Suppressor macrophage treated with lipopolysaccharide for 1 hour (primary cell): ENCODE measurements at places on chromosomes 11 and 22.

DNA sequence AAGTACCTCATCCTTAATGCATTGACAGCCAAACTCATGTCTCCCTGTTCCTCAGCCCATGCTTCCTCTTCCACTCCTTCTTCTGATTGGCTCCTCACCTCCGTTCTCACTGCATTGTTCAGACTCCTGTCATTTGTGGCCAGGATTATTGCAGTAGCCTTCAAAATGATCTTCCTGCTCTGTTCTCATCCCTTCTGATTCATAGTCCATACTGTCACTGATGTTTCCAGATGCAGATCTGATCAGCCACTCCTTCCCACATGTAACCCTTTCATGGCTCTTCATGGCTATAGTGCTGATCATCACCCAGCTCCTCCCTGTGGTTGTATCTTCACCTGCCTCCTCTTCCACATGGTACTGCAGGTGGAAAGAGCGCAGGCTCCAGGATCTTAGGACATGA is 71.7 kb downstream of the DEPDC5 start:
- no peak for DNase-seq

- peak; percentile 92 for DNase-seq
Measured at GRCh38 chr22:32764330-32765131, 37.0 kb upstream of the TIMP3 start.

DNA sequence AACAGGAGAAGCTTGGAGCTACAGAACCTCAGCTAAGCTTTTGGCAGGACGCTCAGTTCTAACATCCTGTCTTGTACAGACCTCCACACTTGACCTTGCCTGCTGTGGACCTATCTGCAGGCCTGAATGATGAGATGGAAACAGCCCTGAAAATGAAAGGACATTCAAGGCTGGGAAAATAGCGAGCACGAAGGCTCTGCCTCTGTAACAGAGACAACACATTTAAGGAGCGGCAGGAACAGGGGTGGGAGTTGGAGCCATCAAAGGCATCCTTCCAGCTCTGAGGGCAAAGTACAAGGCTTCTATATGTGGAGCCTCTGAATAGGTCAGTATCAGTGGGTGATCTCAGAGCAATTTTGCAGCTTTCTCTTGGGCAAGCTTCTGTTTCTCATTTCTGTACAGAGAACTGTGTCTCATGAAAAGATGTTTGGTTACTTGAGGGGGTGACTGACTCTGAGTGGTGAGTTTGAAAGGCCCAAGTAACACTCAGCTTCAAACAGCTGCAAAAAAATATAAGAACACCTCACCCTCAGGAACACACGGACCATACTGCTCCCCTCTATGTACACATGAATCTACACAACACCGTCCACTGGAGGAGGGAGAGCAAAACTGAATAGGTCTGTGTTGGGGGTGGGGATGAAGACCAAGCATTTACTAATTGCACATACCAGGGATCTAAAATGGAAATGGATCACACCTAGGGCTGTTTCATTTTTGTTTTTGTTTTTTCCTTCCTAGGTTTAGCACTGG is 101.6 kb downstream of the CCDC81 start:
- DNase-seq = no peak

GRCh38 chr11:118017111-118017510 is 30.9 kb downstream of the IL10RA start:
- DNase-seq = no peak

DNA sequence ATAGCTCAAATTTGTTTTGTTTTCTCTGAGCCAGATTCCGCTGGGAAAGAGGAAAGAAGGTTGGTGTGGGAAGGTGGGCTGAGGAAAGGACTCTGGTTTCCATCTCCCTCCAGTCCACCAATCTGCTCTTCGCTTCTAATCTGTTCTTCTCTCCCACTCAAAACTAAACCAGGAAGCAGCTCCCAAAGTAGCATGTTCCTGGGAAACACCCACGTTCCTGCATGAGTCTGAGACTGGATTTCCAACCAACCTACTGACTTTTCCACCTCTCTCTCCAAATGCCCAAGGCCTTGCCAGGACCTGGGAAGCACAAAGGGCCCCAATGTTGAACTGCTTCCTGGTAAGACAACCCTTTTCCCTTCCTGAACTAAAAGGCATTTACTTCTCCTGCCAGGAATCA is 110.2 kb downstream of the WT1 start:
- no peak for DNase-seq

- no peak for DNase-seq
Measured at GRCh38 chr11:92929653-92930052, 39.8 kb upstream of the MTNR1B start.

GRCh38 chr11:112858289-112859023 is 102.8 kb upstream of the NCAM1 start:
- DNase-seq = no peak

- peak; percentile 67 for DNase-seq
Measured at GRCh38 chr22:35631597-35631996, 14.5 kb upstream of the MB start.

GRCh38 chr22:45534339-45535192 is 31.9 kb downstream of the FBLN1 start:
- no peak for DNase-seq

- DNase-seq = peak; percentile 89
Measured at GRCh38 chr11:18243783-18244362, 4.6 kb downstream of the SAA2 start.

- DNase-seq = peak; percentile 65
Measured at GRCh38 chr11:8717876-8718753, 35.5 kb downstream of the RPL27A start.

DNA sequence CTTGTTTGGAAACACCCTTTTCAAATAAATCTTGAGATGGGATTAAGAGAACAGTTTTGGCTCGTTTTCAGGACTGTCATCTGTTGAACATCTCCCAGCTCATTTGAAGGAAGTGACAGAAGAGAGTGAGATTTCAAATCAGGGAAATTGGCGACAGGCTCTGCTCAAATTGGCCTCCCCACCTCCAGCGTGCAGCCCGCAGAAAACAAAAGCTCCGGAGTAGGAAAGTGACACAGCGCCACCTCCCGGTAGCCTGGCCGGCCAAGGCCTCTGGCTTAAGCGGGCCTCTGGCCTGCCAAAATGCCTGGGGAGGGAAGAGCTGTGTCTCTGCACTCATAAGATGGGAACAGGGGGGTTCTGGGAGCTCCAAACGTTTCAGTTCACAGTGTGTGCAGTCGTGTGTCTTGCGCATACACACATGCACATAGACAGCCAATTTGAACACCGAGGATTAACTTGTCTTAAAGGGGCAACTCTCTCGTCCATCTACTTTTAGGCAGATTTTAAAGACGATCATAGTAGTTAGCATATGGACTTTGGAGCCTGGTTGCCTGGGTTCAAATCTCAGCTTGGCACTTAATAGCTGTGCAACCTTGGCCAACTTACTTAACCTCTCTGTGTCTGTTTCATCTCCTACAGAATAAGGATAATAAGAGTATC is 132.7 kb upstream of the RCN1 start:
- DNase-seq = peak; percentile 62

DNA sequence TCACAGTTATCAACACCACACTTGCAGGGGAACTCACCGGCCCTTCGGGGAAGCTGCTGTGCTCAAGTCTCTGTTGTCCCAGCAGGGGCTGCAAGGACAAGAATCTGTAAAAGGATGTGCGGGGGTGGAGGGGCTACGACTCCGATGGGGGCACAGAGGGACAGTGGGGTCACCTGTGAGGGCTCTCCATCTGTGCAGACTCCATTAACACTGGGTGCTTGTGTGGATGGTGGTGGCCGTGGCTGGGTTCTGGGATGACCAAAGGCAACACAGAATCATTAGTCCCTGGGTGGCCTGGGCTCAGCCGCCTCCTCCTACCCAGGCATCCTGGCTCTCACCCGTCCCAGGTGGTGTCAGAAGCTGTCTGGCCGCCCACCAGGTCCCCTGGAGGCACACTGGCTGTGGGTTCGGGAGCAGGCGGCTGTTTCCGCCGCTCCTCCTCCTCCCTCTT is 10.2 kb upstream of the RBM4B start:
- no peak for DNase-seq

- DNase-seq = no peak
Measured at GRCh38 chr11:73795925-73796632, 8.4 kb downstream of the MRPL48 start.

DNA sequence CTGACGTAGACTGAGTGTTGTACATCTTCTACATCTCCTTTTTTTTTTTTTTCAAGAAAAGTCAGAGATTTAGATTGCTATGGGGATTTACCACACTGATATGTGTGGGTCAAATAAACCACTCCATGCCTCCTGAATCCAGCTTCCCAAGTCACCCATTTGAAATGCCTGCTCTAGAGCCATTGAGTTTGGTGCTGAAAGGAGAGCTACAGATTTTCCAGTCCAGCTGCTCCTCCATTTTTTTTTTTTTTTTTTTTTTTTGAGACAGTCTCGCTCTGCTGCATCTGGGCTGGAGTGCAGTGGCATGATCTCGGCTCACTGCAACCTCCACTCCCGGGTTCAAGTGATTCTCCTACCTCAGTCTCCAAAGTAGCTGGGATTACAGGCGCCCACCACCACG is 115.2 kb upstream of the TIMP3 start:
- no peak for DNase-seq

DNA sequence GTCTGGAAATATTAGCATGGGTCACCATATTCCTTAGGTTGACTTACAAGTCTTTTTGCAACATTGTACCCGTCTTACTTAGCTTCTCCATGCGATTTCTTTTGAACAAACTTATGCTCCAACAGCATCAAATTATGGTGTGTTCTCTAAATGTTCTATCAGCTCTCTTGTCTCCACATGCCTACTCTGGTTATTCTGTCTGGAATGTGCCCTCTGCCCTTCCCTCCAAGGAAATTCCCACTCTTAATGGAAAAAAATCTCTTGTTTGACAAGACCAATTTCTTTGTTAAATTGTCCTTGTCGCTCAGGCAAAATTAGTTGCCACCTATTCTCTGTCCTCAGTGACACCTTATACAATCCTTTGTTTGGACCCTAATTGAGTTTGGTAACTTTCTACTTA is 522.8 kb upstream of the LUZP2 start:
- no peak for DNase-seq

GRCh38 chr11:66676282-66676919 is 1.3 kb downstream of the RBM4B start:
- DNase-seq = peak; percentile 21

DNA sequence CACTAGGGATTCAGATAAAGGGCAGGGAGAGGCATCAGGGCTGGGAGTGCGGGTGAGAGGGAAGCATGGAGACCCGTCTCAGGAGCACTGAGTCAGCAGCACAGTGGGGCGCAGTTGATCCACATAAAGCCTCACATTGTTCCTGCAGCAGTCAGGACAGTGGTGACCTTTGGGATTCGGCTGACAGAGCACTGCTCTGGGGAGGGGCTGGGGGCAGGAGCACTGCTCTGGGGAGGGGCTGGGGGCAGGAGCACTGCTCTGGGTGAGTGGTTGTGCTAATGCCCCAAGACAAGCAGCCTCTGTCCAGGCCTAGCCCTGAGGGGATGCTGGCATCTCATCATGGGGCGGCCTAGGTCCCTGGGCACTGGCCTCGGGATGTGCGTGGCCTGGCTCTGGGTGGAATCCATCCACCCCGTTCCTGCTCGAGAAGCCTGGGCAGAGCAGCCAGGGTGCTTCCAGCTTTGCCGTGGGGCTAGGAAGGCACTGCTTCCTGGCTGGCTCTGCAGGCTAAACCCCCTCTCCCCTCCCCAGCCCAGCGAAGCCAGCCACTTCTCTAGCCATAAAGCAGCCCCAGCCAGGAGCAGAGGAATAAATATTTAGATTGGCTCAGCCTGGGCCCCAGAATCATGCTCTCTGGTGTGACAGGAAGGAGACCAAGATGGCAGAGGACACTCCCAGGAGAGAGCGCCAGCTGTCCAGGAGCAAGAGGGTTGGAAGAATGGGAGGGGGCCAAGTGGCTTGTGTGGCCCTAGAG is 7.3 kb downstream of the OAF start:
- DNase-seq = no peak

GRCh38 chr22:37912171-37912570 is 6.1 kb downstream of the MICALL1 start:
- DNase-seq = no peak

GRCh38 chr11:59216641-59217564 is 4.2 kb upstream of the MPEG1 start:
- peak; percentile 87 for DNase-seq

- no peak for DNase-seq
Measured at GRCh38 chr11:132586801-132587200, 945.5 kb downstream of the OPCML start.

DNA sequence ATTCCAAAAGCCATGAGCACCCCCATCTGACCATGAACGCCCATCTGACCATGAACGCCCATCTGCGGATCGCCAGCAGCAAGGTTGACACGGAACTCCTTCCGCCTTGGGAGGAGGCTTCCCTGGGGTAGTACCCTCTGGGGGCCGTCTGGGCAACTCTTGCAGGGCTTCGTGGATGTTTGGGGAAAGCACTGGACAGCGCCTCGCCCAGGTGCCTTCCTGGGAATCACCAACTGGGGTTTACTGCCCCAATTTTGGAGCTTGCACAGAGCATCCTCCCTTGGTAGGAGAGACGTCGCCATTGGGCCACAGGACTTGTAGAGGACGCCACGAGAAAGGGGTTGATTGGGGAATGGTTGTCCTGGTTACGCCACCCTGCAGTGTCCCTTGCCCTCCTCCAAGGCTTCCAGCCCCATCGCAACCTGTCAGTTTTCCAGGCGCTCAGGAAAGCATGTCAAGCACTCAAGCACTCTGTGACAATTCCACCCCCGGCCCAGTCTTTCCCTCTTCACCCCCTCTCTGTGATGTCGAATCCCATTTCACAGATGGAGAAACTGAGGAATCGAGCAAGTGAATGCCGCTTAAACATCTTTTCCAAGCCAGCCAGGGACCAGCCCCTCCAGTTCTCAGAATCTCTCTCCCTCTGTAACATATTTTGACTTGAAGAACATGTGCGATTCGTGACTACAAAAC is 914 bp upstream of the PRDM11 start:
- DNase-seq = no peak

DNA sequence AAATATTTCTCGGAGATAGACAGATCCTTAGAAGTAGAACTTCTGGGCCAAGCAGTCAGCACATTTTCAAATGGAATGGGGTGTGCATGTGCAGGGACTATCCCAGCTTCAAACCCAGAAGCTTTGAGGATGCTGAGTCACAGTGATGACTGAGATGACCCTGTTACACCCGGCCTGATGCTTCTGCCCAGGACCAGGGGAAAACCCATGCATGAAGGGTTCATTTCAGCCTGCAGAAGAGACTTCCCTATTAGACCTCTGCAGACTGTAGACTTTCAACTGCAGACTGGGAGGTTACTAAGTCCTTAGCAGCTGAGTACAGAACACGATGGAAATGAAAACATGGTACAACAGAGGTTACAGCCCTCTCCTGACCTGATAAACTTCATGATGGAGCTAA is 3.6 kb upstream of the OR2AT4 start:
- peak; percentile 97 for DNase-seq

DNA sequence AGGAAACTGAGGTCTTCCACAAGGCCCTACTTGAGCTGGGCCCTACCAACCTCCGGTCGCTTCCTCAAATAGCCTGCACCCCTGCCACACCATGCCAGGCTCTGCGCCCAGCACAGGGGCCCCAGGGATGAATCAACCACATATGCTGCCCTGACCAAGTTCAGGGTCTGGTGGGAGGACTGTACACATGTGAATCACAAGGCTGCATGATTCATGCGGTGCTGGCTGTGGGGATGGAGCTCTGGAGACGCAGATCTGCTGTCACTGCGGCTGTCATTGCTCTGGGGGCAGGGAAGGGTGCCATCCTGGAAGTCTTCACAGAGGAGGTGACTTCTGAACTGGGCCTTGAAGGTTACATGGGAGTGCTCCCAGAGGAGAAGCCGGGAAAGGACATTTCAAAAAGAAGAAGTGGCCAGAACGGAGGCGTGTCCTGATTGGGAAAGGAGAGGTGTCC is 21.5 kb downstream of the CYTH4 start:
- DNase-seq = peak; percentile 97
